Kidney glomerular epithelial cell (primary cell): ENCODE measurements at places on chromosomes 12 and 14.
A peak's percentile ranks its signal among the peaks of the same experiment; 100 is the strongest.

DNA sequence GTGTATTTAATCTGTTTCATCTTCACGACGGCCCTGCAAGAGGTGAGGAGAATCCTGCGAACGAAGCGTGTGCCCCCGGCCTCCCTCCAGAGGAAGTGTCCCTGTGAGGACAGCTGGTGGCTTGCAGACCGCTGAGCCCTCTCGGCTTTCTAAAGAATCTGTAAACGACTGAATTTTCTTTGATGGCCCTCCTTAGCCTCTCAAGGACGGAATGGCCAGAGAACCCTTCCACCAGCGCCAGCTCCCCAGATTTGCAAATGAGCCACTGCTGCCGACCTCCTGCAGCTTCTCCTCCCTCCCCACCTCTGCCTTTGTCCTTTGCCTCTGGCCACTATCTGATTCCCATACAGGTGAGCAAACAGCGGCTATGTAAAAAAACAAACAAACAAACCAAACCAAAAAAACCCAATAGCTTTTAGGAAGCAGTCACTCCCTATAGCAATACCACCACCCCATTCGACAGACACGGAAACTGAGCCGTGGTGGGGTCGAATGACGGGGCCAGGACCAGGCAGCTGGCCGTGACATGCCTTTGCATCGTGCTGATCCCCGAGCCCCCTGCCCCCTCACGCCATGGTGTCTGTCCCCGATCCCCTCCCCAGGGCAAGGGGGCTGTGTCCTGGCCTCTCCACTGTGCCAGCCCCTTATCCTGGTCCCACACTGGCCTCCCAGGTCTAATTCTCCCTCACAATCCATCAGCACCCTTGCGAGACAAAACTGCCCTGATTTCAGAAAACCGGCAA lies 23.6 kb downstream of the RFLNA start:
- no peak for DNase-seq

DNA sequence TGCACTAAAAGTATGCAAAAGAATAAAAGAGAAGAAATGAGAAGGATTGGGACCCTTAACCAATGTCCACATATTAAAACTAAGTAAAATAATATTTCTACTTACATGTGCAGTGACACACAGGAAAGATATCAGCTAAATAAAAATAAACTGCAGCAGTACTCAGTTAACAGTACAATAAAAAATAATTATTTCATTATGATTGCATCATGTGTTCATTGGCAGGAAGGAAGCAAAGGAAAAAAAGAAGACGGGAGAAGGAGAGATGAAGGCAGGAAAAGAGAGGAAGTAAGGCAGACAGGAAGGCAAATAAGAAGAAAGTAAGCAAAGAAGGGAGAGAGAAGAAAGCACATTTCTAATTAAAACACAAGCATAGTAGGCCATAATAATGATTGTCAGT lies 33.0 kb downstream of the RASSF9 start:
- no peak for DNase-seq

DNA sequence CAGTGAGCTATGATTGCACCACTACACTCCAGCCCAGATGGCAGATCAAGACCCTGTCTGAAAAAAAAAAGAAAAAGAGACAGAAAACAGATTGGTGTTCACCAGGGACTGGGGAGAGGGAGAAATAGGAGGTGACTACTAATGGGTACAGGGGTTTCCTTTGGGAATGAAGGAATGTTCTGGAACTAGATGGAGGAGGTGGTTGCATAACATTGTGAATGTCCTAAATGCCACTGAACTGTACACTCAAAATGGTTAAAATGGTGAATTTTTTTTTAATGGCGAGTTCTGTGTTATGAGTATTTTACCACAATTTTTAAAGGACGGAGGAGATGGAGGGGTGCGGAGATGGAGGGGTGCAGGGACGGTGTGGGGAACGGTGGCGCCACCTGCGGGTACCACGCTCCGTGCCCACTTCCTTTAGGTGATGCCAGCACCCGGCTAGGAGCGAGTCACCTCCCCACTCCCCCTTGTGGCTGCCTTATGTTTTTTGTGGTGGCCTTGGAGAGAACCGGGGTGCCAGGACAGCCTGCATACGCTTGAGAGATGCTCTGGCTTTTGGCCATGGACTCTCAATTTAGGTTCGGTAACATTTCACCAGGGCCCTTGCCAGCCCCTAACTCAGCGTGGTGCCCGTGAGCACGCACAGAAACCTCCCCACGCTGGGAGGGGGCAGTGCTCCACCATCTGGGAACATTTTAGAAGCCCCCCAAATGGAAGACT lies 16.1 kb downstream of the UBC start:
- no peak for DNase-seq

GRCh38 chr12:119204671-119205285 lies 26.0 kb downstream of the HSPB8 start:
- DNase-seq, result no peak

DNA sequence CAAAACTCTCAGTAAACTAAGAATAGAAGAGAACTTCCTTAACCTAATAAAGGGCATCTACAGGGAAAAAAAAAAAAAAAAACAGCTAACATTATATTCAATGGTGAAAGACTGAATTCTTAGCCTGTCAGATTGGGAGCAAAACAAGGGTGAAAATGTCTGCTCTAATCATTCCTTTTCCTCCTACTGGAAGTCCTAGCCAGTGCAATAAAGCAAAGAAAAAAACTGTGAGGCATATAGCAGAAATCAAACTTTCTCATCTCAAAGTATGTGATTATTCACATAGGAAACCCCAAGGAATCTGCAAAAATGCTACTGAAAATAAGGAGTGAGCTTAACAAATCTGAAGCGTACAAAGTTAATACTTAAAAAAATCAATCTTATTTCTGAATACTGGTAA lies 170.7 kb downstream of the NUAK1 start:
- no peak for DNase-seq

GRCh38 chr14:37697489-37698121 lies 102.2 kb downstream of the TTC6 start:
- peak; percentile 88 for DNase-seq

DNA sequence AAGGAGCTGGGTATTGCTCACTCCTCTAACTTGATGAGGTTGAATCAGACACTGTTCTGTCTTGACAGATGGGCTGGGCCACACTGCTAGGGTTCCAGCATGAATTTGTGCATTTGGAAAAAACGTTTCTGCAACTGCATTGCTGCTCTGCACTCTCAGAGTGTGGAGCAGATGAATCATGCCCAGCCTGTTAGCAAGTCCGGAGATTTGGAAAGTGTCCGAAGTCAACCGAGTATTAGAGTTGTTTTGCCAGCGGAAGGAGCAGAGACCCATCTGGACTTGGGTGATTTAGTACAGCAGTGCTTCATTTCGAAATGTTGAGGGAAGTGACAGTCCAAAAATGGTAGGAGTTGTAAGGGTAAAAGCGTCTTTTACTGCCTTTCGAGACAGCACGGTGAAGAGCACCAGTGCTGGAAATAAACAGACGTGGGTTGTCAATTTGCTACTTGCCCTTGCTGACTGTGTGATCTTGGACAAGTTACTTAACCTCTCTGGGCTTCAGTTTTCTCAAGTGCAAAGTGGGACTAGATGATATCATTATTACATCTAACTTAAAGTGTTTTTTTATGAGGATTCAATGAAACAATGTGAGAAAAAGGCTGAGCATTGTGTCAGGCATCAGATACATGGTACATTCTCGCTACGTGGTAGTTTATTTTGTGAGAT lies 139.5 kb downstream of the CHST11 start:
- DNase-seq, result no peak

DNA sequence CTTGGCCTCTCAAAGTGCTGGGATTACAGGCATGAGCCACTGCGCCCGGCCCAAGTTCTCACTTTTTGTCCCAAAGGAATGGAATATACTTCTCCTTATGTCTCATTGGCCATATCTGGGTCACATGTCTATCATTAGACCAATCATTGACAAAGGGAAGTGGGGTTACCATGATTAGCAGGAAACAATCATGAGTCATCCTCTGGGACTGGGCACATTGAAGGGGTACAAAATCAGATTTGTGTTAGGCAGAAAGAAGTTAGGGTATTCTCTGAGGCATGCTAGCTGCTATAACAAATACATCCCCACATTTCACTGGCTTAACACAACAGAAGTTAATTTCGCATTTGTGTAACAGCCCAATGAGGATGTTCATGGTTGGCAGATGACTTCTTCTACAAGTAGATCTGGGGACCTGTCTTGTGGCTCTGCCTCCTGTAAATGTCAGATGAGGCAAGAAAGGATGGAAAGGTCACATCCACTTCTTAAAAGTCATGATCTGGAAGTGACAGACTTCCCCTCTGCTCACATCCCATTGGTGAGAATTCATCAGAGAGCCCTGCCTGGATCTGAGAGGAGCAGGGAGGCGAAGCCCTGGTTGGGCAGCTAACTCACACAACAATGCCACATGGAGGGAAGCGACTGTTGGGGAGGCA lies 3.1 kb downstream of the CCDC63 start:
- no peak for DNase-seq
